Effector memory CD4-positive, alpha-beta T cell (primary cell): ENCODE measurements at places on chromosomes 11 and 22.

GRCh38 chr11:92384802-92385201 is 160.2 kb downstream of the FAT3 start:
- no peak for DNase-seq
- H3K4me1 ChIP-seq, result no peaks in the 10 kb centered on the region
- no peak overlapping the region for H3K4me3 ChIP-seq
- H3K36me3 ChIP-seq, result no peaks in the 10 kb centered on the region
- H3K27me3 ChIP-seq, result no peaks in the 10 kb centered on the region

- H3K4me3 ChIP-seq, result no peak overlapping the region
- no peaks in the 10 kb centered on the region for H3K27me3 ChIP-seq
- no peak for DNase-seq
- peaks cover 7% of the 10 kb centered on the region for H3K4me1 ChIP-seq
Measured at GRCh38 chr22:39433476-39434242, 23.2 kb upstream of the MGAT3 start.

DNA sequence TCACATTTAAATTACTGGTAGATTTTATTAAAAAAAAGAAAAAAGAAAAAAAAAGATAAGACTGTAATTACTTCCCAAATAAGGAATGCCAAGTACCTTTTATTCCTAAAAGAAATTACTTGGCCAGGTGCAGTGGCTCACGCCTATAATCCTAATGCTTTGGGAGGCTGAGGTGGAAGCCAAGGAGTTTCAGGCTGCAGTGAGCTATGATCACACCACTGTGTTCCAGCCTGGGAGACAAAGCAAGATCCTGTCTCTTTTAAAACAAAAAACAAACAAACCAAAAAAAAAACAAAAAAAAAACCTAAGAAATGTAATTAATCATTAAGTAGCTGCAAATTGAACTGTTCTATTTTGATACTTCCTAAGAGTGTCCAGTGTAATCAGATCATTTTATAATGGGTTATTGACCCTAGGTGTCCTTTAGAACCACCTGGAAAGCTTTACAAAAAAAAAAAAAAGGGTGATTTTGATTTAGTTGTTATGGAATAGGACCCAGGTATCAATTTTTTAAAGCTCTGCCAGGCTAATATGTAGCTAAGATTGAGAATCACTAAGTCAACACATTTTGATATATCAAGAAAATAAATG is 10.8 kb downstream of the LIN7C start:
- H3K4me1 ChIP-seq, result no peaks in the 10 kb centered on the region
- no peak overlapping the region for H3K27ac ChIP-seq
- peaks cover 44% of the 10 kb centered on the region for H3K36me3 ChIP-seq
- no peak overlapping the region for H3K4me3 ChIP-seq
- no peaks in the 10 kb centered on the region for H3K27me3 ChIP-seq

- H3K36me3 ChIP-seq, result no peaks in the 10 kb centered on the region
- H3K27ac ChIP-seq, result no peak overlapping the region
- DNase-seq, result no peak
- no peaks in the 10 kb centered on the region for H3K4me1 ChIP-seq
Measured at GRCh38 chr11:36945384-36945783, 347.3 kb upstream of the RAG2 start.

GRCh38 chr11:86671531-86672006 is 847 bp downstream of the ME3 start:
- no peak overlapping the region for H3K27ac ChIP-seq
- no peak for DNase-seq
- peak overlapping the region; percentile 65 for H3K4me3 ChIP-seq

DNA sequence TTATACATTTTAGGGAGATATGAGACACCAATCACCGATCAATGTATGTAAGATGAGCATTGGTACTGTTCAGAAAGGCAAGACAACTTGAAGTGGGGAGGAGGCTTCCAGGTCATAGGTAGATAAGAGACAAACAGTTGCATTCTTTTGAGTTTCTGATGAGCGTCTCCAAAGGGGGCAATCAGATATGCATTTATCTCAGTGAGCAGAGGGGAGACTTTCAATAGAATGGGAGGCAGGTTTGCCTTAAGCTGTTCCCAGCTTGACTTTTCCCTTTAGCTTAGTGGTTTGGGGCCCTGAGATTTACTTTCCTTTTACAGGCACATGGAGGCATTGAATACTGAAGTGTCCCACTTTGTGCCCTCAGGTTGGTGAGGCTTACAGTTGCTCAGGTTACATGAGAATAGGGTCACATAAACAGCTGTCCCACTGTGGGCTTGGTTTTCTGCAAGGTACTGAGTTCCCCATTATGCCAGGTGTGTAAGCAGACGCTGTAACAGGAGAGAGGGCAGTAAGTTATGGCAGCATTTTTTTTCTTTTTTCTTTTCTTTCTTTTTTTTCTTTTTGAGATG is 129.8 kb upstream of the SERPIND1 start:
- H3K27ac ChIP-seq, result no peak overlapping the region
- H3K36me3 ChIP-seq, result no peaks in the 10 kb centered on the region
- no peaks in the 10 kb centered on the region for H3K4me1 ChIP-seq
- H3K27me3 ChIP-seq, result no peaks in the 10 kb centered on the region
- no peak overlapping the region for H3K4me3 ChIP-seq
- no peak for DNase-seq

- no peaks in the 10 kb centered on the region for H3K27me3 ChIP-seq
- H3K4me3 ChIP-seq, result no peak overlapping the region
- no peak overlapping the region for H3K27ac ChIP-seq
- H3K36me3 ChIP-seq, result no peaks in the 10 kb centered on the region
- H3K4me1 ChIP-seq, result no peaks in the 10 kb centered on the region
Measured at GRCh38 chr11:123698546-123699127, 42.8 kb downstream of the ZNF202 start.

- no peak overlapping the region for H3K27ac ChIP-seq
- no peak overlapping the region for H3K4me3 ChIP-seq
- no peaks in the 10 kb centered on the region for H3K27me3 ChIP-seq
Measured at GRCh38 chr11:28384418-28384817, 276.2 kb downstream of the METTL15 start.

DNA sequence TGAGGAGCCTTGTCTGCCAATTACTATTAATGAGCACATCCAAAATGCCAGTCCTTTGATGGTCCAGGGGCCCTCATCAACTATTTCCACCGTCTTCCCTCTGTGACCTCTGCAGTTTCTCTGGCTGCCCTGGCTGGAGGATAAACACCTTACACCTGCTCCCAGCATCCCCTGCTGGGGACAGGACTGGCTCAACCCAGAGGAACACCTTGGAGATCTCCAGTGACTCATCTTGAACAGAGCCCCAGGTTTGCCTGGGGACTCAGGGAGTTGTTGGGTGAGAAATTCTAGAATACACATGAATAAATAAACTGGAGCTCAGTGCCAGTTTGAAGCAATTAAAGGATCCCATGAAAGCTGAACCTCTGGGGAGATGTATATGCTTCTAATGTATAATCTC is 24.0 kb upstream of the ELF5 start:
- DNase-seq, result no peak
- H3K36me3 ChIP-seq, result no peaks in the 10 kb centered on the region
- no peak overlapping the region for H3K27ac ChIP-seq

DNA sequence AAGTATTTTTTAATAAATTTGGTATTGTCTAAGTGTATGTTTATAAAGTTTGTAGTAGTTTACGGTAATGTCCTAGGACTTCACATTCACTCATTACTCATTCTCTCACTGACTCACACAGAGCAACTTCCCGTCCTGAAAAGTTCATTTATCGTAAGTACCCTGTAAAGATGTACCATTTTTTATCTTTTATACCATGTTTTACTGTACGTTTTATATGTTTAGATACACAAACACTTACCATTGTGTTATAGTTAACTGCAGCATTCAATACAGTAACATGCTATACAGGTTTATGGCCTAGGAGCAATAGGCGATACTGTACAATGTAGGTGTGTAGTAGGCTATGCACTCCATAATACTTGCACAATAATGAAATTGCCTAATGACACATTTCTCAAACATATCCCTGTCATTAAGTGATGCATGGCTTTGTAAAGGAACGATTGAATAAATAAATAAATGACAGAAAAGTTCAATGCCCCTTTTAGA is 12.5 kb upstream of the CARD18 start:
- no peak for DNase-seq
- H3K27me3 ChIP-seq, result no peaks in the 10 kb centered on the region
- no peaks in the 10 kb centered on the region for H3K36me3 ChIP-seq
- no peaks in the 10 kb centered on the region for H3K4me1 ChIP-seq

DNA sequence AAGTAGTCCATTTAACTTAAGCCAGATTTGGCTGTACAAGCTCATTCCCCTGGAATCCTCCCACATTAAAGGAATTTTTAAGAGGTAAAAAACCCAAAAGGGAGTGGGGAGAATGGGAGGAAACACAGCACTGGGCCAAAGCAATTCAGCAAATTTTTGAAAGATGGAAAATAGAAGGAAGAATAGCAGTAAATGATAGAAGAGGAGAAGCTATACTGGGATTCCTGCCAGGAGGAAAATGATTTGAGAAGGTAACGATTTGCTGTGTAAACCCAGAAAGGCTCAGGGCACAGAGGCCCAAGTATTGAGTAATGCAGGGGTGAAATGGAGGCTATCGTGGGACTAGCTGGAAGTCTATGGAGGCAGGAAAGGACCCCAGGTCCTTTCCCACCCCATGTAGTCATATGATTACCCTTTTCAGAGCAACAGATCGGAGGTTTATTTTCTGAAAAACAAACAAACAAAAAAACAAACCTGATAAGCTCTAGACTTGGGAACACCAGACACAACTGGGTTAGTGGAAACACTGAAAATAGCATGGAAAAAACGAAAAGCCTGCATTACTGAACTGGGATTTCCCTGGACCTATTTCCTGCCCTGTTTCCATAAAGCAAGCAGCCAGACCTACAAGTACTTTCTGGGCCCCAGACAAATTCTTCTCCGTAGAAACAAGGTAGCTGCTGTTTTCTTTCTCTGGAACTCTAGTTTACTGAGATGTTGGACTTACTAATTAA is 140.0 kb downstream of the SWAP70 start:
- H3K27ac ChIP-seq, result no peak overlapping the region
- H3K4me3 ChIP-seq, result no peak overlapping the region
- peaks cover 5% of the 10 kb centered on the region for H3K36me3 ChIP-seq

DNA sequence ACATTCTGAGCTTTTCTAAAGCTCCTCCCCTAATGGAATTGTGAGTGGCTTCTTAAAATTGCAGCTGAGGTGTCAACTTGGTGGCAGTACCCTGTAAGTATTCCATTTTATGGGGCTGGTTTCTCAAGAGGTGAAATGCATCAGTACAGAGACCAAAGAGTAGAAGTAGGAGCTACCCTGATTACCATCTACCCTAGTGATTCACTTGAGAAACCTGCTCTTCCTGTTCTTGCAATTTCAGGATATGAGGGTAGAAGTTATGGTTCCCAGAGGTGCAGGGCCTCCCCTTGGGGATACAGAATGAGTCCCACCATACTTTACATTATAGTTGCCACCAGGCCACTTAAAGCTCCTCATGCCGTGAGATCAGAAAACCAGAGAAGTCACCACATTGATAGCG is 944.6 kb downstream of the OPCML start:
- no peaks in the 10 kb centered on the region for H3K27me3 ChIP-seq
- H3K36me3 ChIP-seq, result no peaks in the 10 kb centered on the region
- H3K4me1 ChIP-seq, result no peaks in the 10 kb centered on the region
- no peak overlapping the region for H3K4me3 ChIP-seq
- DNase-seq, result no peak

DNA sequence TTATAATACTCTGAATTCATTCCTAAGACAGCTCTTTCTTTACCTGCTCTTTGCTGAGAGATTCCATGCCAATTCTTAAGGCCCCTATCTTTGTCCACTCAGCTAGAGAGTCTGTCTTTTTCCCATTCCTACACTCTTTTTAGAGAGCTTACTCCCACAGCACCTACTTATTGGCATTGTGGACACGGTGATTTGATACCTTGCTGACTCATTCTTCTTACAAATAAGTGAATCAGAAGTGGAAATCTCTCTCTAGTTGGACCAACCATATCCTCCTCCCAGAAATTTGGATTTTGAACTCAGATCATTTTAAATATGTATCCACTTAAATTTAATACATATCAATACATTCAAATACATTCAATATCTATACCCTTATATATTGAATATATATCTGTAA is 32.5 kb upstream of the OR6M1 start:
- no peak for DNase-seq
- H3K4me1 ChIP-seq, result no peaks in the 10 kb centered on the region
- no peaks in the 10 kb centered on the region for H3K27me3 ChIP-seq

- H3K4me3 ChIP-seq, result no peak overlapping the region
- H3K27me3 ChIP-seq, result no peaks in the 10 kb centered on the region
- no peak for DNase-seq
- H3K27ac ChIP-seq, result no peak overlapping the region
- H3K36me3 ChIP-seq, result no peaks in the 10 kb centered on the region
Measured at GRCh38 chr22:25900880-25901279, 158.9 kb downstream of the MYO18B start.

DNA sequence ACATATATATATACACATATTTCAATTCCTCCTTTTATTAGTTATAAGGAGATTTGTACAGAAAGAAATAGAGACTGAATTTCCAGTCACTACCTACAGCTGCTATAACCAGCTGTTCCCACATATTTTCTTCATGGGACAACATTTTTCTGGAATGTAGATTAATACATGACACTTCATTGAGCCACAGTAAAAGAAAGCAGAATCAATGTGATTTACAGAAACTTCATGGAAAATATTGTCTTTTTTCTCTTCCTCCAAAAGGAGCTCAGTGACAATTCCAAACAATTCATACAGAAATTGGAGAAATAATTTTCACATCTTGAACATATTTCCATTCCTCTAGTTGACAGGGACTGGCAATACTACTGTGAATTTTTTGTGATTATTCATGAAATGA is 249.2 kb downstream of the DLG2 start:
- no peak overlapping the region for H3K4me3 ChIP-seq
- no peaks in the 10 kb centered on the region for H3K27me3 ChIP-seq
- no peak for DNase-seq
- no peak overlapping the region for H3K27ac ChIP-seq

GRCh38 chr22:48686694-48687302 is 1140.9 kb downstream of the BRD1 start:
- no peak overlapping the region for H3K4me3 ChIP-seq
- H3K36me3 ChIP-seq, result no peaks in the 10 kb centered on the region
- no peak overlapping the region for H3K27ac ChIP-seq
- H3K4me1 ChIP-seq, result no peaks in the 10 kb centered on the region
- no peaks in the 10 kb centered on the region for H3K27me3 ChIP-seq
- DNase-seq, result no peak

DNA sequence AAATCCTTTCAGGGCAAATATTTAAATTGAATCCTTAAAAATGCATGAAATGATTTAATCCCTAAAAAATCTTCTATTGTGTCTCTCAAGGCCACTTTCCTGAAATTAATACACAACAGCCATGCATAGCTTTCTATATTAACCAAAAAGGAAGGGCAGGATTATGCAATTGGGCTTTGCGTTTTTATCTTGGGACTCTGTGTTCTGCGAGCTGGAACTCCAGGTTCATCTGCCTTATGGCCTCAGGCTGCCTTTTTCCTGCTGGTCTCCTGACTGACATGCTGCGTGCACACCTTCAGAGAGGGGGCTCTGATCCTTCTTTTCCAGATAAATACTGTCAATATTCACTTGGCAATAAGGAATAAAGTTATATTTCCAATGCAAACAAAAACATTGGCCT is 141.7 kb upstream of the GRIA4 start:
- H3K4me3 ChIP-seq, result no peak overlapping the region
- no peaks in the 10 kb centered on the region for H3K4me1 ChIP-seq
- no peaks in the 10 kb centered on the region for H3K27me3 ChIP-seq
- H3K27ac ChIP-seq, result no peak overlapping the region
- H3K36me3 ChIP-seq, result no peaks in the 10 kb centered on the region
